CD4-positive, alpha-beta T cell treated with Interleukin-17A for 1 hour (primary cell): ENCODE measurements at places on chromosomes 5 and 9.

DNA sequence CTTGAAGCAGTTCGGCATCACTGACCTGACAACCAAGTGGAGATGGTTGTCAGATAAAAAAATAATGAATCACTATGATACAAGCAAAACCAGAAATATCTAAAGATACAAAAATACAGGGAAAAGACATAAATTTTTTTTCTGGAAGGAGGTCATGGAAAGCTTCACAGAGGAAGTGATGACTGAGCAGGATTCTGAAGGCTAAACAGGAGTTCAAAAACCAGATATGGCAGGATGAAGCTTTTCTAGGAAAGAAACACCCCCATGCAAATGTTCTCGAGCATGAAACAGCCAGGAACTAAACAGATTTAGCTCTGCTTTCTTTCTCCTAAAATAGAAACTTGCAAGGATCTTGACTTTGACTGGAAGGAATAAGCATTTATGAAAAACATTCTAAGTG, 60.7 kb upstream of the IFNE start:
- no peak for DNase-seq

GRCh38 chr9:102700936-102701335, 294.2 kb upstream of the CYLC2 start:
- DNase-seq = no peak

DNA sequence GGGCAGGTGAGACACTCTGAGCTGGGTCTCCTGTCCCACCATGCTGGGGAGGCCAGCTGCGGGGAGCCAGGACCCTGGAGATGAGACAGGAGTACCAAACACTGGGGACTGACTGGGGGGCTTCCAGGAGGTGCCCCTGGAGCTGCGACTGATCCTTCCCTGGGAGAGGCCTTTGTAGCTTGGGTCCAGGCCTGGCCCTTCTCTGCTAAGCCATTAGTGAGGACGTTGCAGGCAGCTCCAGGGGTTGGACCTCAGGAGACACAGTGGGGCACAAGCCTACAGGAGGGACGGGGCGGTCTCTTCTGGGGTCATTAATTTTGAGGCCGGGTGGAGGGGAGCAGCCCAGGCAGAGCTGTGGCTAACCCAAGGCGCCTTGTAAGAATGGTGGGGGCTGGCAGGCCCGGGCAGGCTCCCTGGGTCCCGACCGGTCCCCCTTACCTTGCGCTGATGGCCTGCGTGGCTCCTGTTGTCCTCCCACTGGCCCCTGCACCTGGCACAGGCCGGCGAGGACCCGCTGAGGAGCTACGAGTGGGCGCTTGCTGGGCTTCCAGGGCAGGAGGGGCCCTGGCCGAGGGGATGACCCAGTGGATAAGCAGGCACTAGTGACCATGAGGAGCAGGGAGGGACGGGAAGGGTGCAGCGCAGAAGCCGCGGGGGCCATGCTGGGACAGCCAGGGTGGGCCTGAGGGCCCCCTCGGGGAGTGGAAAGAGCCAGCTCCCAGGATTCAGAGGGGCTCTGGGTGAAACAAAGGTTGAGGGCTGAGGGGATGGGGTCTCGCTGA, 5.1 kb downstream of the MRPS2 start:
- no peak for DNase-seq

DNA sequence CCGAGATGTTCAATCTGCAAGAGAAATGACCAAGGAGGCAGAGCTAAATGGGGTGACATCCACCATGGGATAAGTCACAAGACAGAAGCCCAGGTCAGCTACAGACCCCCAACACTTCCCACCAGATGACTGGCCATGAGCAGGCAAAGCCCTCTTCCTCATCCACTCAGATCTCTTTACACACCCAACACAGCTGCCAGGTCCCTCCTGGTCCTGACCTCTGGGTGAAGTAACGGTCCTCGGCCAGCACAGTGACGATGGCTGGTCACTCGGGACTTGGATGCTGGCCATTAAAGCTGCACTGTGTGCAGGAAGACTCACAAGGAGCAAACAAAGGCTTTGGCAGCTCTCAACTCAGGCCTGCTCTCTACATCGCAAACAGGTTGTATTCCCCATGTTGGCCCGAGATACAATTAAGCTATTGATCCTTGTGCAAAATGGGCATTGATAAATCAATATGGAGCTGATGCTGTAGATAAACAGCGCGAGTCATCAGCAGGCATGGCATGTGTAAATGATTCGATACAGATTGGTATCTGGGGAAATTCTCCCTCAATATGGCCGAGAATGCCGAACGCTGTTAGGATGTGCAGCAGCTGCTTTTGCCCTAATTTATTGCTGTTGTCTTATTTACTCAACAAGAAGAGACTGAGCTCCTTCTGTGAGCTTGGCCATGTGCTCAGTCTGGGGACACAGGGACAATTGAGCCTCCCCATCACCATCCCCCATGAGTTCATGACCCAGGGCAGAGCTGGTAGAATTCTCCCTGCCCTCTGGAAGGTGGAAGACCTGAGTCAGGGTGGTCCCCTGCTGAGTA, 98.7 kb downstream of the C5orf15 start:
- no peak for DNase-seq

- no peak for DNase-seq
These were observed 363.6 kb upstream of the TYRP1 start for GRCh38 chr9:12329623-12329985.

DNA sequence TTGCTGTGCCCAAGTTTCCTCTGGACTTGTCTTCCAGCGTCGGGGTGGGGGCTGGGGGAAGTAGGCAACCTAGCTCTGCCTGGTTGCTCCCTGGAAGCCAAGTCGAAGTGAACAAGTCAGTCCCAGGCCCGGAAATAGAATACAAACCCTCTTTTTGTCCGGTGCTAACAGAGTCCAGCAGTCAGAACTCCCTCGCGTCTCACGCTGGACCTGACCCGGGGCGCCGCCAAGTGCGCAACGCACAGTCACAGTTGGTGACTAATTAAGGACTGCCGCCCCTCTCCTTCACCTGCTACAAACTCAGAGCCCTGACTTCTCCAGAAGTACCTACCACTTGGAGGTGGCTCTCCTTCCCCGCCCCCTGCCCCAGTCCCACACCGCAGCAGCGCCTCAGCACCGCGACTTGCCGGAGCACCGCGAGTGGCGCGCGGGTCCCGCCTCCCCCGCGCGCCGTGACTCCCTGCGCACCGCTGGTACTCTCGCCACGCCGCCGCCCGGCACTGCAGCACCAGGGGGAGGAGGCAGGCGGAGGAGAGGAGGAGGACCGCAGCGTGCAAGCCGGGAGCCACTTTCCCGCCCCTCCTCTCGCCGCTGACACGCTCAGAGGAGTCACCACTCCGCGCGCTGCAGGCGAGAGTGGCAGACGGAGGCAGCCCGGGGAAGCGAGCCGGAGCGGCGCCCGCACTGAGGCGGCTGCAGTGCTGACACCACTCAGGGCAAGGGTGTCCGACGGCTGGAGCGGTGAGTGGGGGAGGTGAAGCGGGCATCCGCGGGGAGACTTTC, at the start of gene SV2C:
Gene SV2C, plus strand, starts transcription at position 612 of the 783 bp plus-strand sequence. CDS start 48,368 bp downstream, outside the sequence.
- DNase-seq = no peak

DNA sequence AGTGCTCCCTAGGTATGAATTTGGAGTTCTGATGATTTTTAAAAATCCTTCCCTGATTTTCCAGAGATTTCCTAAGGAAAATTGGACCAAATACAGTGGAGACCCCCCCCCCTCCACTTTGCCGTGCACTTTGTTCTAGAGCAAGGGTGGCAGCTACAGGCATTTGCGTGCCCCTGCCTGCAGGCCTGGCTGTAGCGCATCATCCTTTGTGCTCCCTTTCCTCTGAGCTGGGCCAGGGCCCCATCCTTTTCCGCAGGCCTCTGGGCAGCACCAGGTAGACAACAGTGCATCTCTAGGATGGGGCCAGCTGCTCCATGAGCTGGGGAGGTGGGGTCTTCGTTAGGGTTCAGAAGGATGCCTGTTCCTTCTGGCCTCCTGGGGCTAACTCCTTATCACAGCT, 39.6 kb downstream of the TRIO start:
- no peak for DNase-seq

GRCh38 chr5:37435261-37435660, 56.1 kb downstream of the WDR70 start:
- DNase-seq = no peak

- no peak for DNase-seq
These were observed 15.7 kb downstream of the NFX1 start for GRCh38 chr9:33306037-33306436.

DNA sequence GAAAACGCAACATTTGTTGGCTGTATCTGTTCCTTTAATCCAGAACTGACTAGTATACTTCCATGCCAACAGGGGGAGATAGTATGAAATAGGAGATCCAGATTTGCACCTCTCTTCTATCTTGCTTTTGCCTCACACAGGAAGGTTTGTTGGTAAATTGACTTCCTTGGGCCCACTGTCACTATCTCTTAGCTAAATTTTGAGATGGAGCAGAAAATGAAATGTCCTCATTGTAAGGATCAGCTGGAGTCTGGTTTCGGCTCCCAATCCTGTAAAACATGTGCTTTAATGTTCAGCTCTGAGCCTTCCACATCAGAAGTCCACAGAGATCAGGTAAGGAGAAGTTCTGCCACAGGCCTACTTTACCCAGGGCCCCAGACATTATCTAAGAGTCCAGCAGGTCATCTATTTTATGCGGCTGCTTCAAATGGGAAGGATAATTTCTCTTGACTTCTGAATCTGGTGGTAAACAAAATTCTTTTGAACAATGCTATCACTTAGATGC, 176.8 kb downstream of the FER start:
- DNase-seq = no peak

- no peak for DNase-seq
These were observed 141.7 kb downstream of the MVB12B start for GRCh38 chr9:126468141-126468825.

DNA sequence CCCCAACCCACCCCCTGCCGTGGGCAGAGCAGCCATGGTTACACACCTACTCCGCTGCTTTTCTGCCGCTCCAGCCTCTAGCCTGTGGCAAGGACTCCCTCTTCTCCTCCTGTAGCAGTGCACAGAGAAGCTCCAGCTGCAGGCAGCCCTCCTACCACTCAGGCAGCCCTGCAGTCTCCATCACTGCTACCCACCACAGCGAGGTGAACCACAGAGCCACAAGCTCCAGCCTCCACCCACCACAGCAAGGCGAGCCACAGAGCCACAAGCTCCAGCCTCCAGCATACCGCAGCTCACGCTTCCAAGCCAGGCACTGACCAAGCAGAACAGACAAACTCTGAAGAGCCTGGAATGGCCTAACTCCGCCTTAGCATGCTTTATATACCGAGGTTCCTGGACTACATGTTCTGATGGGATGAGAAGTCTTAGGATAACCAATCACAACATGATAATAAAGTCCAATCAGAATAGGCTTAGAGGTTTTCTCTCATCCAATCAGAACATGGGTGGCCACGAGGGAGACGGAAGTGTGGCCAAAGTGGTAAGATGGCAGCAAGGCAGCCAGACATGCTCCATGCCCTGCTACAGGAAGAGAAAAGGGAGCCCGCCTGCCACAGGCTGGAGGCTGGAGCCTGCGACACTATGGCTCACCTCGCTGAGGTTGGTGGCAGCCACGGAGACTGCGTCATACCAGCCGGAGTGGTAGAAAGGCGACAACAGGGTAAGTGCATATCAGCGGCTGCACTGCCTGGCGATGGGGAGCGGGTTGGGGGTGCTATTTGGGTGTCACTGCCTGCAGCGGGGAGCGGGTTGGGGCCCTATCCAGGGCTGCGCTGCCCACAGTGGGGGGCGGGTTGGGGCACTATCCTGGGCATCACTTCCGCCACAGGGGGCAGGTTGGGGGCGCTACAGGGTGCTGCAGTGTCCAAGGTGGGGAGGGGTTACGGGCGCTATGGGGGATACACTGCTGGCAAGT, 75.8 kb upstream of the PCAT7 start:
- DNase-seq = no peak

GRCh38 chr5:112186401-112186990, 232.6 kb downstream of the EPB41L4A start:
- DNase-seq = peak; percentile 24

DNA sequence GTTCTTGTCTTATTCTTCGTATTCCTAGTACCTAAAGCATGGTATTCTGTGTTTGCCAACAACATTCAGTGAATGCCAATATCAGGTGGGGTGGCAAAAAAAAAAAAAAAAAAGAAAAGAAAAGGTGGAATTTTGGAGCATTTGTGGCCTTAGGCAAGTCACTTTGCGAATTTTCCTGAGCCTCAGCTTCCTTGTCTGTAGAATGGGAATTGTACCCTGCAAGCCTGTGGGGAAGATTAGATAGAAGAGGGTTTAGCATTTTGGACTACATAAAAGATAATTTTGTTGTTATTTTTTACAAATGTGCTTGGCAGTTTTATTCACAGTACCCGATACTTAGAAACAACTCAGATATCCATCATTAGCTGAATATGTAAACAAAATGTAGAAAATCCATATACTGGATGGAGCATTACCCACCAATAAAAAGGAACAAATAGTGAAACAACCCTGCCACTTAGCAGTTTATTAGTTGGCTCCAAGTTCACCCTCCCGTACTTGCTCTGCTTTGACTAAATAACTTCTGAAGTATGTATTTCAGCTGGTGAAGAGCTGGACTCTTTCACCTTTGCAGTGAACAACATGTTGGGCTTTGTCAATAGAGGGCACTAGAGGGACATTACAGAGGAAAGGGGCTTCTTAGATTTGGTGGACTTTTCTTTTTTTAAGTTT, 13.6 kb downstream of the UBE2D2 start:
- peak; percentile 73 for DNase-seq

DNA sequence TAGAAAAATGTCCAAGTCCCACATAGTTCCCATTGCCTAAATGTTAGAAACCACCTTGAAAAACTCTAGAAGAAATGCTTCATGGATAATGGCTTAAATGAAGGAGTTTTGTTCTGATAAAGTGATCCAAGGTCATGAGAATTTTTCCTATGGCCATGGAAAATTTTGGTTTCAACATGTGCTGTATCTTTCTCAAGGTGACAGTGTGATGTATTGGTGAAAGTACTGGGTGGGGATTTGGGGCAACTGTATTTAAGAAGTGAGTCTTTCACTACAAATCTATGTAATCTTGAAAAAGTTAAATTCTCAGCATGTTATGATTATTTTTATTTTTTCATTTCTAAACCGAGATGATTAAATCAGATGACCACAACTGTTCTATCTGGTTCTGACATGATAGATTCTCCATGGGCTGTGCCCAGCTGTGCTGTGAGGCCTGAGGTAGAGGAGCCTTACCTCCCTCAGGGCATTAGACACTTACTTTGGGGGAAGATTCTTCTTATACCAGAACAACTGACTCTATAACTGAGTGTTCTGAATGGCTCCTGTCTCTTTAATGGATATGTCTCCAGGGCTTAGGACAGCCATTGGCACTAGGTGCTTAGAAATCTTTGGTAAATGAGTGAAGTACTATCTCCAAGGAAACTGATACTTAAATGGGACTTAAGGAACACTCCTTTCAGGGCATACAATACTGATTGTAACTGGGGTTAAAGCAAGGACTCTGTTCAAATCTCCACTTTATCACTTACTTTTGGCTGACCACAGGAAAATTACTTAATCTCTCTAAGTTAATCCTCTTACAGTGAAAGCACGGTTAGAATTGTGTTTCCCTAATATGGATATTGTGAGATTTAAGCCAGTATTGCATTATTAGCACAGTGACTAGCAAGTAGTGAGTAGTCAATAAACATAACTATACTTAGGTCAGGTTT, 397.4 kb upstream of the MEF2C start:
- DNase-seq = no peak

GRCh38 chr5:122346897-122347581, 35.0 kb downstream of the SNCAIP start:
- DNase-seq = no peak
